ENCODE measurements at places on chromosomes 13 and 19.

DNA sequence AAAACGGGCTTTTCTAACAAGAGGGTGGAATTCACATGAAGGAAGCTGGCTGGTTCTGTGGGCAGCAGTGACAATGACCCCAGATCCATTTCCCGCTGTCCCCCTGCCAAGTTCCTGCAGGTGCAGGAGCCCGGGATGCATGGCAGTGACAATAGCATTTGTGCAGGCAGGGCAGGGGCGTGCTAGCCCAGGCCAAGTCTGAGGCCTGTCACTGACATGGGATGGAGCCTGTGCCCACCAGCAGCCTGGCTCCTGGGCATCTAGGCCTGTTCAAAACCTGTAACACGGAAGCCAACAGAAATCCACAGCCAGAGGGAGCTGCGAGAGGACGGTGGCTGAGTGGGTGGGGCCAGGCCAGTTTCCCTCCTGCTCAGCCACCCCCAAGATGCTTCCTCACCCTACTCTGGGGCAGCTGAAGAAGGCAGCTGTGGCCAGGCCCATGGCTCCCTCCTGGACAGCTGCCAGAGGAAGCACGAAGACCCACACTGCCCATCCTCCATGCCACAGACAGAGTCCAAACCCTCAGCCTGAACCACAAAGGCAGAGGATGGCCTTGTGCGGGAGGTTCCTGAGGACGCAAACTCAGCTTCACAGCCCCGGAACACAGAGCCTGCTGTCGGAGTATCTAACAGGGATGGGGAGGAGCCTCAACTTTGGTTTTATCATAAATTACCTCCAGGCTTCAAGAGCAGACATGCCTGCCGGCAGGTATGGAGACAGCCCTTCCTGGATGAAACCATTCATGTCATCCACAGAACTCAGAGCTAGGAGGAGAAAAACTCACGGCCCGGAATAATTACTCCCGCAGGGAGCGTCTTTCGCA lies 74.0 kb downstream of the CEBPG start:
- no peak for DNase-seq

DNA sequence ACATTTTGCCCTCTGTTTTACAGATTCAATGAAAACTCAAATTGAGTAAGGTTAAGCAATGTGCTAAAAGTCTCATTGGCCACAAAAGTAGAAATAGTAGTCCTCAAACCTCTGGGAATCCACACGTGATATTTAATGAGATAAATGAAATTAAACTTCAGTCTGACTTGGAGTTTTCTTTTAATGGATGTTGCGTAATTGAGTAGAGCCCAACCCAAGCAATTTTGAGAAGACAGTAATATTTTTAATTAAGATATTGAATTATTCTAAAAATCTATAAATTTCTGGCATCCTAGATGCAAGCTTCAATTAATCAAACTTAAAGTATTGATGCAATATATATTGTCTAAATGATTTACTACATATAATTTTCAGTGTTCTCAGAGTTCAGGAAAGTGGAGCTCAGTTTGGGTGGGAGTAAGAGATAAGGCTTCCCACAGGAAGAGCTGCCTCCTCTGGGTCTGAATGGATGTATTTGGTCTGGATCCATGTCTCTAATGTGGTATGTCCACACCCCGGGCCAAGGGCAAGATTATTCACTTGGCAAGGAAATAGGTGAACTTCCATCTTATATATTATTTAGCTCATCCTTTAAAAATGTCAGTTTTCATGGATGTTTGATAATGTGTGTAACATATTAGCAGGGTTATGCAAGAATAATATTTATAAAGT lies 6.9 kb downstream of the MBNL2 start:
- no peak for DNase-seq

DNA sequence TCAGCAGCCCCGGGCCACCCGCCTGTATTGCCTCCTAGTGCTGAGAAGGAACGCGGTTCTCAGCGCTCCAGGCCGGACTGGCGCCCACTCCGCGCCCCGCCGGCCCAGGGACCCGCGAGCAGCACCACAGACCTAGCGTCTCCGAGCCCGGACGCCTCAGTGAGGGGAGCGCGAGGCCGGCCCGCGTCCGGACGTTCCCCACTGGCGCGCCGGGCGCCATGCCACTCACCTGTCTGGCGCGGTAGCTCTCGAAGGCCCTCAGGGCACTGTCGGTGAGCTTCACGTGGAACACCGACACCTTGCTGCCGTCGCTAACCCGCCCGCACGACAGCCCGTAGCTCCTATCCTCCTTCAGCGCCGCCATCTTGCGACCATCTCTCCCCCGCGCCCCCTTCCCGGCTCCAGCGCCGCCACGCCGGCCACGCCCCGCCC lies at the start of gene ELL:
TSS of gene ELL (minus strand) at position 379 of the 432 bp plus-strand sequence. CDS start at position 364, 15 bp downstream.
- no peak for DNase-seq

DNA sequence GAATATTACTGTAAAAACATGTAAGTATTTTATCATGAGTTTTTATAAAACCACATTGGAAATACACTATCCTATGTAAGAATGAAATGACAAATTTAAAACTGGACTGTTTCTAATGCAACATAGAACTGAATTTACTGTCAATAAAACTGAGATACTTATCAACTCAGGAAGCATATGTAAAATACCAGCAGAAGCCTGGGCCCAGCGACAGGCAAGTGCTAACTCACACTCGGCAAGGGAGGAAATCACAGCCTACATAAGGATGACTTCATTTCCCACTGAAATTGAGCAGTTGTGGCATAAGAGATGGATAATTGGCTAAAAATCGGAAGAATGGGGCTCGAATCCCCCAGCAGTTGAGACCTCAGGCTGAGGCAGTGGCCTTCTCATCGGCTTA lies 12.1 kb downstream of the PROZ start:
- no peak for DNase-seq

GRCh38 chr19:43591904-43592772 lies 3.8 kb downstream of the IRGQ start:
- DNase-seq = no peak

- DNase-seq = no peak
Measured at GRCh38 chr19:5646703-5647102, 23.8 kb downstream of the SAFB start.

DNA sequence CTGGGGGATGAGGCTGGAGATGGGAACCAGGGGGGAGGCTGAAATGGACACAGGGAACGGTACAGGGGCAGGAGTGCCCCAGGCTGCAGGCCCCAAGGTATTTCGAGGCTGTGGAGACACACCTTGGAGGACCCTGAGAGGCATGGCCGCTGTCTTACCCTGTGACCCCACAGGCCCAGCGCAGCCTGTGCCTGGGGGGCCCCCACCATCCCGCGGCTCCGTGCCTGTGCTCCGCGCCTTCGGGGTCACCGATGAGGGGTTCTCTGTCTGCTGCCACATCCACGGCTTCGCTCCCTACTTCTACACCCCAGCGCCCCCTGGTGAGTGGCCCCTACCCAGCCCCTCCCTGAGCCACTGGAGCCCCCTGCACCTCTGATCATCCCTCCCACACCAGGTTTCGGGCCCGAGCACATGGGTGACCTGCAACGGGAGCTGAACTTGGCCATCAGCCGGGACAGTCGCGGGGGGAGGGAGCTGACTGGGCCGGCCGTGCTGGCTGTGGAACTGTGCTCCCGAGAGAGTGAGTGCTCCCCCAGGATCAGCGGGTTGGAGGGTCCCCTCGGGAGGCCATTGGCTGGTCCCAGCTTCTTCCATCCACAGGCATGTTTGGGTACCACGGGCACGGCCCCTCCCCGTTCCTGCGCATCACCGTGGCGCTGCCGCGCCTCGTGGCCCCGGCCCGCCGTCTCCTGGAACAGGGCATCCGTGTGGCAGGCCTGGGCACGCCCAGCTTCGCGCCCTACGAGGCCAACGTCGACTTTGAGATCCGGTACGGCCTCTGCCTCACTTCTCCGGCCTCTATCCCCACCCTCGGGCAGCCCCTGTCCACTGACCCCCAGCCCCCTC lies 16.9 kb upstream of the SPIB start:
- DNase-seq = no peak

- DNase-seq = no peak
Measured at GRCh38 chr19:11199517-11199916, 2.2 kb upstream of the KANK2 start.

DNA sequence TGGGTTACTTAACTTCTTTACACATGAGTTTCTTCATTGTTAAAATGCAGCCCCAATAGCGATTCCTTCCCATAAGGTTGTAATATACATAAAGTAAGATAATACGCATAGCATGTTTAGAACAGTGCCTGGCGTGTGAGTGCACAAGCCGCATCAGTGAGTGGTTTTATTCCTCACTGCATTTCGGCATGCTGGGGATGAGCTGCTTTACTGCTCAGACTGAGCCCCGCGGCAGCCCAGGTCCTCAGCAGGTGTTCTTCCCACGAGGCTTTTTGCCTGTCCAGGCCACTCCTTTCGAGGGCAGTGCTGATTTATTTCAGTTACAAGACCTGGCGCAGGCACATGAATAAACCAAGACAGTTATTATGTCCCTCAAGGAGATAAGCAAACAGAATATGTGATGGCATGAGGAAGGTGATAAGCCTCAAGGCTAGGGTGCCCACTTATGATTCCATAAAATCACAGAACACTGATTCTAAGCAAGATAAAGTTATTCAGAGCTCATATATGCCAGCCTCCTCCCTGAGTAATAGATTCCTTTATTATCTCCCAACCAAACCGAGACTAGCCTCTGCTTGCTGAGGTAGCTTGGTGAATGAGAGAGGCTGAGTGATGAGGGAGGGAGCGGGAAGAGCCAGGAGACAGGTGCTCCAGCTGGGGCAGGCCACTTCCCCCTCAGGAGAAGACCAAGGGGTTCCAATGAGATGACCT lies 505.5 kb downstream of the DIAPH3 start:
- no peak for DNase-seq

GRCh38 chr19:47230054-47230920 lies 712 bp downstream of the BBC3 start:
- DNase-seq = peak; percentile 74

DNA sequence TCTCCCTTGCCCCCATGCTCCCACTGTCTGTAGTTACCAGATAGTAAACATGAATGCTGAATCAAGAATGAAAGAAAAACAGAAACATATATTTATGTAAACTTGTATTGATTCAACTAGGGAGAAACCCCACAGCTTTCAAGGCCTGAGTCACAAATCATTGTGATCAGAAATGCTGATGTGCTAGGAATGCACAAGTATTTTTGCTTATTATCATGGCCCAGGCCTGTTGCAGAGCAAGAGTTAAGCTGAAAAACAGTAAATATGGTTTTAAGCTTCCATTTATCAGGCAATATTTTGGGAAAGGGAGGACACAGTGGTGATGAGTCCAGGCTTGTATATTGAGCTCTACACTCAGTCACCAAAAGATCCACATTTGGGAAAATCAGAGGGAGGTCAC lies 669.6 kb downstream of the DIAPH3 start:
- no peak for DNase-seq

- no peak for DNase-seq
Measured at GRCh38 chr13:79282976-79283375, 123.1 kb downstream of the RBM26 start.

DNA sequence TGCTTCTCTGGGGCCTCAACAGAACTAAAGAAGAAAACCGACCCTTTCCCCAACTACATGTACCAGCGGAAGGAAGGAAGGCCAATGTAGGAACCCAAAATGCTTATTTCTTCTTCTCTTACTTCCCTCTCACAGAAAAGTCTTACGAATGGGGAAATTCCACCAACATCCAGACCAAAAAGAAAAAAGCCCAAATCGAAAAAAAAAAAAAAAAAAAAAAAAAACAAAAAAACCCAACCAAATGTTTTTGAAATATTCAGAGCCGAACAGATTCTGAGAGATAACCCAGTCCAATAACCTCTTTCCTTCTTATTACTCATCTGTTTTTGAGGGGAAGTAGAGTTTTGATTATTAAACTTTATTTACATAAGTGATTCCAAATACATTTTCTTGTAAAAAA lies 3.9 kb downstream of the PPM1N start:
- DNase-seq = no peak

DNA sequence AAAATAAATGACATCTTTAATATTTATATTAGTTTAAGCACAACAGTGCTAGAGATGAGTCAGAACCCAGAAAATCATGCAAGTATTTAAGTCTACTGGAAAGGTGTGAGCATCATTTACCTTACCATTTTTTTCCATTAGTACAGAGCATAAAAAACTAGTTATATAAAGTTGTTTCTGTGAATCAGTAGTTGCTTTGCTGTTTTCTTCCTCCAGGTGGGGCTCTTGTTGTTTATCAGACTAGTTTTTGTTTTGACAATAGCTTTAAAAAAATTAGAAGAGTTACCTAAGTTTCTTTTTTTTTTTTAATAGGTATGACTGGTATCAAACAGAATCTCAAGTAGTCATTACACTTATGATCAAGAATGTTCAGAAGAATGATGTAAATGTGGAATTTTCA lies 12.7 kb downstream of the SUGT1 start:
- DNase-seq = no peak

- no peak for DNase-seq
Measured at GRCh38 chr19:4472174-4472974, at the start of gene HDGFL2. TSS of gene HDGFL2 (plus strand) at chr19:4472297. CDS start at chr19:4472351, 54 bp downstream.

- DNase-seq = no peak
Measured at GRCh38 chr13:42722883-42723539, 58.4 kb upstream of the FAM216B start.

DNA sequence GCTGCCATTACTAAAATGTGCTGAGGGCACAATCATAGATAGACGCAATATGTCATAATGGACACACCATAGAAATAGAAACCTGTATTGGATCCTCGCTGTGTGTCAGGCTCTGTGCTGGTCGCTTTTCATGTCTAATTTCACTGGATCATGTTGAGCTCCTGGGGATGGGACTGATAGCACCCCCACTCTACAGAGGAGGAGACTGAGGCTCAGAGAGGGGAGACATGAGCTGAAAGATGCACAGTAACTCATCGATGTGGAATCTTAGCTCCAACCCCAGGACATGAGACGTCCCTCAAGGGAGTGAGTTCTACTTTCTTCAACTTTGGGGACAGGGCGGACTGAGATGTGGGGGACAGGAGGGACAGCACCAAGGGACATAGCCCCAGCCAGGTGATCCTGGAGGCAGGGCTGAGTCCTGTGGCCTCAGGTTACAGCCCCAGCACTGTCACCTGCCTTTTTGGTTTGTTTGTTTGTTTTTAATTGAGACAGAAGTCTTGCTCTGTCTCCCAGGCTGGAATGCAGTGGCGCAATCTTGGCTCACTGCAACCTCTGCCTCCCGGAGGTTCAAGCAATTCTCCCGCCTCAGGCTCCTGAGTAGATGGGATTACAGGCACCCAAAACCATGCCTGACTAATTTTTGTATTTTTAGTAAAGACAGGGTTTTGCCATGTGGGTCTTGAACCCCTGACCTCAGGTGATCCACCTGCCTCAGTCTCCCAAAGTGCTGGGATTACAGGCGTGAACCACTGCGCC lies 6.6 kb upstream of the GIPC1 start:
- DNase-seq = no peak

- DNase-seq = no peak
Measured at GRCh38 chr13:33722216-33722915, 95.6 kb upstream of the RFC3 start.

DNA sequence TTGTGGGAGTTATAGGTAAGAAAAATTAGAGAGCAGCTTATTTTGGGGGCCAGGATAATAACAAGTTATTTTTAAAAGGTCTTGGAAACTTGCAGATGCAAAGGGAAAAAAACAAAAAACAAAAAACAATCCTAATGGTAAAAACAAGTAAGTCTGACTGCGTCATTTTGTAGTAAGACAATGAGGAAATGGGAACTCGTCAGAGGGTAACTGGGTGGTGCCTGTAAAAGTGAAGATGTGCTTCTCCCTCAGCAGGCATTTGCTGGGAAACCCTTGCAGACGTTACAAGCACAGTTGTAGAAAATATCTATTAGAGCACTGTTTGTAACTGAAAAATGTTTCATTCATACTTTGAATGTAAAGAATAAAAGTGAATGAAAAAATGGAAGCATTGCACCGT lies 2.2 kb upstream of the TNFSF13B start:
- no peak for DNase-seq

GRCh38 chr13:46158983-46159382 lies 23.0 kb downstream of the LCP1 start:
- DNase-seq = no peak

- no peak for DNase-seq
Measured at GRCh38 chr19:14265290-14266036, 59.5 kb upstream of the ADGRL1 start.

All from T-cell (primary cell).